ENCODE measurements at places on chromosomes 11 and 22. TPM values are rescaled to one million over a fixed set of nuclear protein-coding genes. Genes with fewer than 3 reads are reported as not detected.

- DNase-seq: no peak
Measured at GRCh38 chr11:95108159-95108611, 18.5 kb downstream of the ENDOD1 start.

GRCh38 chr11:19869466-19869865, 156.8 kb downstream of the NAV2 start:
- no peak for DNase-seq

DNA sequence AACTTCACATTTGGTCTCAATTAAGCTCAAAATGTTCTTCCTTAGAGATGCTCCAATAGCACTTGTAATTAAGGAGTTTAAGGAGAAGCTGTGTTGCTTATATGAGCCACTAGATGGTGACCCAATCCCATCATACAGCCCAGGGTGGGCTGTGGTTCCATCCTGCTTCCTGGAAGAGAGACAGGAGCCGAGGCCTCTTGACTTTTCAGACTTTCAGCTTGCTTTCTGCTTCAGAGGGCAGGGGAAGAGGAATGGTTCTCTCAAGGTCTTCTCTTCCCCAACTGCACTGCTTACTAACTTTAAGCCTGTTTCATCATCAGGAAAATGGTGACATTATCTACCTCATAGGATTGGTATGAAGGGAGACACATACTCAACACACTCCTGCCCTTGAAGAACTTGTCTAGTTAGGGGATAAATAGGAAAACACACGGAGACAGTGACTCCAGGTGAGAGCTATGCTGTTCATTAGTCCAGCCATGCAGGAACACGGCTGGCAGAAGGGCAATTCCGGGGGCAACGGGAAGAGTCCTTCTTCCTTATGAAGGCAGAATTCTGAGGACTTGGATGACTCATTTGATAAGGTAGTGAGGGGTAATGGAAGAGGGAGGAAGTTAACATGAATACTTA, 20.1 kb downstream of the TMEM218 start:
- DNase-seq: peak; percentile 62

Gene TYR
- total RNA-seq: not detected

- no peak for DNase-seq
Measured at GRCh38 chr22:42682113-42682851, 33.1 kb upstream of the CYB5R3 start.

Gene NAALAD2
- not detected for total RNA-seq

Data from OCI-LY7 (cell line).